NCI-H1092 (cell line): ENCODE measurements at places on chromosomes 11 and 22.
A peak's percentile ranks its signal among the peaks of the same experiment; 100 is the strongest.

- no peak for DNase-seq
These were observed 69.5 kb upstream of the GNAZ start for GRCh38 chr22:23000657-23001347.

DNA sequence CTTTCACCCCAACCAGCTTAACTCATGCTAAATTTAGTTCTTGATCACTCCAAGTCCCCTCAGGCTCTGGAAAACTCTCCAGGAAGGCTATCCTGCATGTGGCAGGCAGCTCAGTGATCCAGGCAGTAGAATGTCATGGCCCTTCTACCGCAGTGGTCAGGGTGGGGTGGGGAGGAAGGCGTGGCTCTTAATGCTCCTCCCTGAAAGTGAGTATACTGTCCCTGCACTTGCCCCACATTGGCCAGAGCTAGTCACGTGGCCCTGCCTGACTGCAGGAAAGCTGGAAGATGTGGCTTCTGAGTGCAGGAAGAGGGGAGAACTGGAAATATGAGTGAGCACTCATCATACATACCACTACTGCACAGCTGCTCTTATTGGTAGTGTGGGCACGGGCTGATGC is 102.1 kb downstream of the GRAMD1B start:
- no peak for DNase-seq

DNA sequence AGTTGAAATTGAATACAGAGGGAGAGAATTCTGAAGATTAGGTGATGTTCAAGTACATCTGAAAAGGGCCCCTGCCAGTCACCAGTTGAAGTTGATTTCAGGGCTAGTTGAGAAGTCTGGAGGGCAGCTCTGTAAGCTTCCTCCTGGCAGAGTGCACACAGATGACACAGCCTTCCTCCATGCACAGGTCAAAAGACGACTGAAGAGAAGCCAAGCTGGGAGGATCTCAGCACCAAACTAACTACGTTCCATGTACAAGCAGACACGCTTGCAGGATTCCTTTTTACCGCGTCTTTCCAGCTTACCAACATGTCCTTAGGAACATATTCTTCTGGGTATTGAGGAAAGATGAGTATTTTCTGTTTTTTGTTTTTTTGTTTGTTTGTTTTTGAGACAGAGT is 7.9 kb downstream of the BARX2 start:
- DNase-seq, result no peak

DNA sequence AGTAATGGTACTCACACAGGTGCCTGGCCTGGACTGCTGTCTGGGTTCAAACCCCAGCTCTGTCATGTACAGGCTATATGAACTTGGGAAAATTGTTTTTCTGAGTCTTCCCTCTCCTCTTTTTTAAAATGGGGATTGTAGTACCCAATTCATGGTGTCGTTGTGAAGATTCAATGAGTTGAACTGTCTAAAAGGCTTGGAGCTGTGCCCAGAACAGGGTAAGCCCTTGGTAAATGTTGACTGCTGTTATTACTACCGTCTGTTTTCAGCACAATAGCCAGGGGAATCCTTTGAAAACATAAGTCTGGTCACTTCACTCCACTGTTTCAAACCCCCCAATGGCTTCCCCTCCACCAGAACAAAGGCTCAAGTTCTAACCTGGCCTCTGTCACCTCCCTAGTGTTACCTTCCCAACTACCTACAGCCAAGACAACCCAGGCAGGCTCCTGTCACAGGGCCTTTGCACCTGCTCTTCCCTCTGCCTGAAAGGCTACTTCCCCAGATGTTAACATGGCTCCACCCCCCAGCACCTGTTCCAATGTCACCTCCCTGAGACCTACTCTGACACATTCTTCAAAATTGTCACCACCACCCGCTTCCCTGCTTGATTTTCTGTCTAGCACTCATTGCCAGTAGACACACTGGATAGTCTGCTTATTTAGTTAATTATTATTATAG is 152.8 kb downstream of the CHST1 start:
- DNase-seq, result peak; percentile 35

GRCh38 chr11:58578136-58578634 is 678 bp upstream of the ZFP91 start:
- peak; percentile 99 for DNase-seq

DNA sequence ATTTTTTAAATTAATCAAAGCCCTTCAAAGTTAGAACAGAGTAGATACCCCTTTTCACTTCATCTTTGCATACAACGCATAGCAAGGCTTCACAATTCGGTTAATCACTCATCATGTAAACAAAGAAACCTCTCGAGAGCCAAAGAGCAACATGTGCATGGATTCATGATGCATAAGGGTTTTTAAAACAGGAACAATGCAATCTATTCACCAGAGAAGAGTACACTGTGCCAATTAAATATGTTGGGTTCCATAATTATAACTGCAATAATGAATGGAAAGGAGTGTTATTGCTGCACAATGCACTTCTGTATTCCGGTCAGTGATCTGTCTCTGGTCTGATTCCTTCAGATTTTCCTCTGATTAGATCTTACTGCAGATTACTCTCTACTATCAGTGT is 45.3 kb downstream of the CADM1 start:
- DNase-seq, result no peak

GRCh38 chr11:112004389-112004788 is 20.8 kb upstream of the DLAT start:
- no peak for DNase-seq
